NCI-H2029 (cell line): ENCODE measurements at places on chromosomes 12 and 14.

DNA sequence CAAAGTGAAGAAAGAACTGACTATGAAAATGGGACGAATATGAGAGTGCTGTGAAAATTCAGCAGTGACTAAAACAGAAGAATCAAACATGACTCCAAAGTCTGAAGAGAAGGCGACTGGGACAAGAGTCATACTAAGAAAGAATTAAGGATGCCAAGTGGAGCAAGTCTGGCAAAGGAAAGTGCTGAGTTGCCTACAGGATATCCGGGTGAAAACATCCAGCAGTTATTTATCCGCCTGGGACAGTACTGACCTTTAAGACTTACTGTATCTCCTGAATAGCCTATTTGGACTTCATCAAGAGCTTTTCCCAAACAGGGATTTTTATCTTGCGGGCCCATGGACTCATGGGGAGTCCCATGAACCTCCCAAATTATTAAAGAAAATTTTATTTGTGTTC, 41.1 kb downstream of the KICS2 start:
- no peak for DNase-seq

- DNase-seq: peak; percentile 18
These were observed 180.8 kb downstream of the ERC1 start for GRCh38 chr12:1171657-1172408.

- DNase-seq: no peak
These were observed at the start of gene NPC2 for GRCh38 chr14:74492776-74493342. NPC2 (minus strand) TSS chr14:74493305; CDS start chr14:74493274, 31 bp downstream.

DNA sequence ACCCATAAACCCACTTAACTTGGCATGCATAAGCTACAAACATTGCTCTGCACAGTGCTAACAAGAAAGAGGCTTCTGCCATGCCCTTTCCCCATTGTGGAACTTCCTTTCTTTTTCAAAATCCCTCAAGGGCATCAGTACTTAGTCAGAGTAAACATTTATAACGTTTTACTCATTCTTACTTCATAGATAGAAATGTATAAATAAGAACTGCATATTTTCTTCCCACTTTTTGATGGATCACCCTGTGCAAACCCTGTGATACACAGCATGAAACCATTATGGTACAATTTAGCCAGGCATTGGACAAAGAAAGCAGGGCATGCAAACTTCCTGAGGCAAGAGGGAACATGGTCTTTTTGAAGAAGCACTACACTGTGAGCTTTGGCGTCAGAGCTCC, 113.8 kb upstream of the FOXG1 start:
- no peak for DNase-seq

GRCh38 chr12:91274916-91275315, 92.3 kb upstream of the DCN start:
- no peak for DNase-seq

GRCh38 chr14:65478596-65478995, 66.1 kb downstream of the FUT8 start:
- DNase-seq: peak; percentile 36

DNA sequence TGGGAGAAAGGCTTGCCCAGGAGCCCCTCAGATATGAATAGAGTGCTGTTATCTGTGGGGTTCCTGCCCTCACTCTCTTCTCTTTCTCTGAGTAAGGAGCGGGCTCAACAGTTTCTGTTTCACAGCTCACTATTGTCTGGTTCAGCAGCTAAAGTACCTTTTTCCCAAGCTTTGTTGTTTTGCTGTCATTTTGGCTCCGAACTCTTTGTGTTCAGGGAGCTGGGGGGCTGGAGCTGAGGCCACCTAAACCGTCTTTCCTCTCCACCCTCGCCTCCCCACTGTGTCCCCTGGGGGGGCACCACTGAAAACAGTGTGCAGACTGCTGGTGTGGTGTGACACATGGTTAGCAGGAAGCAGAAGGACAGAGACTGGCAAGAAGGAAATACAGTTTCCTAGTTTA, 51.4 kb downstream of the FBXW8 start:
- no peak for DNase-seq

GRCh38 chr12:88553941-88554658, 26.2 kb downstream of the KITLG start:
- peak; percentile 93 for DNase-seq
